Placental pericyte (primary cell): ENCODE measurements at places on chromosomes 6 and 20. TPM values are rescaled to one million over a fixed set of nuclear protein-coding genes. Genes with fewer than 3 reads are reported as not detected.

The ZKSCAN8 gene
- 14.7 and 19.9 TPM in 2 replicates for total RNA-seq

The TENT5A gene
- total RNA-seq = 30.5 and 64.1 TPM in 2 replicates

The NINL gene
- 7.2 and 13.3 TPM in 2 replicates for total RNA-seq

The AFDN gene
- total RNA-seq = 95.2 and 98.9 TPM in 2 replicates

The DAAM2 gene
- total RNA-seq = under 0.01 and 2.3 TPM in 2 replicates

The RIPPLY2 gene
- not detected in 2 replicates for total RNA-seq

The HRH3 gene
- not detected in 2 replicates for total RNA-seq

The KCNK16 gene
- total RNA-seq = not detected in 2 replicates

The SLC22A23 gene
- 0.88 and 2.4 TPM in 2 replicates for total RNA-seq

The TAF4 gene
- 9.6 and 10.5 TPM in 2 replicates for total RNA-seq

The SNX21 gene
- 51.2 and 79.3 TPM in 2 replicates for total RNA-seq

The CALHM4 gene
- total RNA-seq = 0.14 TPM in 1 of 2 replicates, not detected in the other

The RIN2 gene
- total RNA-seq = 38.3 and 139 TPM in 2 replicates

The NRSN1 gene
- total RNA-seq = not detected in 2 replicates

The KCNB1 gene
- under 0.01 TPM in 1 of 2 replicates, not detected in the other for total RNA-seq

The FRK gene
- total RNA-seq = 0.29 and 0.44 TPM in 2 replicates

The FILIP1 gene
- 0.43 and 1.3 TPM in 2 replicates for total RNA-seq

The ANKRD66 gene
- not detected in 2 replicates for total RNA-seq

The CST9 gene
- not detected in 2 replicates for total RNA-seq

The OR2J3 gene
- not detected in 2 replicates for total RNA-seq

The OVOL2 gene
- total RNA-seq = not detected in 2 replicates

The MPC1 gene
- total RNA-seq = 18.2 and 20.0 TPM in 2 replicates

The DDRGK1 gene
- 25.2 and 49.0 TPM in 2 replicates for total RNA-seq

The FAM229B gene
- total RNA-seq = 4.4 and 8.4 TPM in 2 replicates

The HLA-DQB1 gene
- 0.43 TPM in 1 of 2 replicates, not detected in the other for total RNA-seq
